Renal cortical epithelial cell (primary cell): ENCODE measurements at places on chromosomes 6 and 20. TPM values are rescaled to one million over a fixed set of nuclear protein-coding genes. Genes with fewer than 3 reads are reported as not detected.

DACT2 gene
- 0.17 and 0.89 TPM in 2 replicates for total RNA-seq

BIRC7 gene
- 0.15 TPM in 1 of 2 replicates, not detected in the other for total RNA-seq

HLA-DRA gene
- total RNA-seq, result 0.52 and 0.70 TPM in 2 replicates

TP53TG5 gene
- total RNA-seq, result not detected in 2 replicates
